ENCODE measurements at places on chromosomes 7 and 10.

DNA sequence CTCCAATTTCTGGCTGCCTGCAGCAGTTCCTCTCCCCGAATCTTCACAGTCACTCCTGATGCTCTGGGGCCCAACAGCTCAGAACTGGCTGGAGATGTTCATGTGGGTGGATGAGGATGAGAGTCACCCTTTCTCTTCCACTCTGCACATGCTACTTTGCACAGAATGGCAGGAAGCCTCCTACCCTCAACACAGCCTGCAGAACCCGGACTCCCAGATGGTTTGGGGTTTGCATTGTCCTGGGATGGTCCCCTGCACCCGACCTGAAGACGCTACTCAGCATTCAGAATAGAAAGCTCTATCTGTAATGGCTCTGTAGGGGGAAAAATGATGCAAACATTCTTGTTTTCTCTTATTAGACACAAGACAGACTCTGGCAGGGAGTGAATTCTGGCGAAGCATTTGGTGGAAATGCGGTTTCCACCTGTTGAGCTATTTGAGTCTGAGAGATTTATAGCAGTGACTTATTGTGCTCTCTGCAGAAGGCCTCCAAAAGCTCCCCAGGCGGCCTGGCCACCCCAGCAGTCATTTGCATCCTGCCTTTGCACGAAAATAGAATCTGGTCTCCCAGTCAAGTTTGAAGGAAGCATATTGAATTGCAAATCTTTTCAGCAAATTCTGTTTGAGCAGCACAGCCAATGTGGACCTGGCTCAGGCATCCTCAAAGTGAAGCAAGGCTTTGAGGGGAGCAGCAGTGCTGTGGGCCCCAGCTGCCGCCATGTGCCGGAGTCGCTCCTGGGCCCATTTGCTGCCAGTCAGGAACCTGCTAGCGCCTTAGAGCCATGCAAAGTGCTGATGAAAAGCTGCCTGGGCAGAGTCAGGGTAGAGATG, 309.3 kb downstream of the TCERG1L start:
- no peak for DNase-seq

- no peak for DNase-seq
Measured at GRCh38 chr7:3725155-3726059, 424.4 kb downstream of the SDK1 start.

DNA sequence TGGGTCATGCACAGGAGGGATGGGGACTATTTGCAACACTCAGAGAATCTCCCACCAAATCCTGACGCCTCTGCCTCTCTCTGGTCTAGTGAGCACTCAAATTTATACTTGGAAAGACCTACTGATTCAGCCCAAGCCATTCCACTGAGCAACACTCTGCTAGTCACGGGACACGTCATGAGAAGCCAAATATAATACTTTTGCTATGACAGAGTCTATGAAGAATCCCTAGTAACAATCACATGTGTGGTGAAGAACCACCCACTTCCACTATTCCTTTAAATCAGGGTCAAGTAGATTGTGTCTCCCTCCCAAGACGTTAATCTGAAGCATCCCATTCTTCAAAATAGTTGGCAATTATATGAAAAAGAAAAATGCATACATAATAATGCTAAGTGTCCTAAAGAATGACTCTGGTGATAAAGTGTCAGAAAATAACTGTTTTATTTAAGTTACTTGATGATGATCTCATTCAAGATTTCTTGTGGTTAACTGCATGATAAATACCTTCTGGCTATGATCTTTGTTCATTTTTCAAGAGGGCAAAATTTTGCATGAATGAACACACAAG, 28.5 kb downstream of the CHCHD3 start:
- DNase-seq = no peak

DNA sequence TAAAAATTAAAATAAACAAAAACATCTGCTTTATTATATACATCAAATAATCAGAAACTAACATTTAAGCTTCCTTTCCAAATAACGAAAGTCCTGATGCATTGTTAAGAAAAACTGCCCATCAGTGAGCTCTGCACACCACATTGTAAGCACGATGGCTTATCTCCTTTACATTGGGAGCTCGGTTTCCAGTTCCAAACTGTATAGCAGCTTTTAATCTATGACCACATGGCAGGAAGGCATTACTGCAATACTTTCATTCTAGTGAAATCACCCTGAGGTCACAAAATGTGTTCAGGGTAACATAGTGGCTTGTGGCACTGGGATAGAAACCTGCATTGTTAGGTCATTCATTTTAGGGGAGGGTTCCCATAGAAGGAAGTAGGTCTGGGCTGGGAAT, 146.3 kb downstream of the ZNF22 start:
- DNase-seq = no peak

DNA sequence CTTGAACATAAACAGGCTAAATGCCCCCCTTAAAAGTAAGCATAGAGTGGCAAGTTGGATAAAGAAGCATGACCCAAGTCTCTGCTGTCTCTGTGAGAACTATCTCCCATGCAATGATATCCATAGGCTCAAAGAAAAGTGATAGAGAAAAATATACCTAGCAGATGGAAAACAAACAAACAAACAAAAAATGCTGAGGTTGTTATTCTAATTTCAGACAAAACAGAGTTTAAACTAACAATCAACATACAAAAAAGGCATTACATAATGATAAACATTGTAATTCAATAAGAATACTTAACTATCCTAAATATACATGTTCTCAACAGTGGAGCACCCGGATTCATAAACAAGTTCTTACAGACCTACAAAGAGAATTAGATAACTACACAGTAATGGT, 626.2 kb upstream of the CNTNAP2 start:
- DNase-seq = no peak

- DNase-seq = no peak
Measured at GRCh38 chr7:99011341-99011705, 132.6 kb downstream of the SMURF1 start.

All from left kidney (tissue), 8 donors.